ENCODE measurements at places on chromosomes 5 and 9.
A peak's percentile ranks its signal among the peaks of the same experiment; 100 is the strongest.

DNA sequence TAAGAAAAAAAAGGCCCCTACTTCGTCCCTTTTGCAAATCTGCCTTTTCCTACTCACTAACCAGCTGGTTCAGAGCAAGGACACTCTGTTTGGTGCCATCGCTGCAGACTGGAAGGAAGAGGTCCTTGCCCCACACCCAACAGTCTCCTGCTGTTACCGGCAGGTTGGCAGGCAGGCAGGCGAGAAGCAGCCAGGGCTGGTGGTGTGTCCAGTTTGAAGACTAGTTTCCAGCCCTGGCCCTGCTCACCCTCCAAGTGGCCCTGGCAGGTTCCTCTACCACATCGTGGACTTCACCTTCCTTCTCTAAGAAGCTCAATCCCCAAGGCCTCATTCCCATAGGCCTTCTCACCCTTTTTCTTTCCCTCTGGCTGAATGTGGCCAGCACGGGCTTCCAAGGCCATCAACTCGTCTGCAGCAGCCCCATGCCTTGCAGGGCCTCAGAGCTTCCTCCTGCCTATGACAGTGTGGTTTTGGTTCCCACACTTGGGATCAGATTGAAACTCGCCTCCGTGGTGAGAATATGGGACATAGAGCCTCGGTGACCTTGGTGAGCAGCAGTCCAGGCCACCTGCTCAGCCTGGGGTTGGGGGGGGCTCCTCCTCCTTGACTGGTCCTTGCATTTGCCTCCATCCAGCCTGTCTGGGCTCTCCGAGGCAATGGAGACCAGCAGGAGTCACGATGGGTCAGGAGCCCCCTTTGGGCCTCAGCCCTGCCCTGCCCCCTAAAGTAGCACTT is 22.9 kb downstream of the TGFBI start:
- DNase-seq: no peak

- DNase-seq: no peak
Observed at GRCh38 chr5:110623874-110624273, 102.6 kb downstream of the TMEM232 start.

DNA sequence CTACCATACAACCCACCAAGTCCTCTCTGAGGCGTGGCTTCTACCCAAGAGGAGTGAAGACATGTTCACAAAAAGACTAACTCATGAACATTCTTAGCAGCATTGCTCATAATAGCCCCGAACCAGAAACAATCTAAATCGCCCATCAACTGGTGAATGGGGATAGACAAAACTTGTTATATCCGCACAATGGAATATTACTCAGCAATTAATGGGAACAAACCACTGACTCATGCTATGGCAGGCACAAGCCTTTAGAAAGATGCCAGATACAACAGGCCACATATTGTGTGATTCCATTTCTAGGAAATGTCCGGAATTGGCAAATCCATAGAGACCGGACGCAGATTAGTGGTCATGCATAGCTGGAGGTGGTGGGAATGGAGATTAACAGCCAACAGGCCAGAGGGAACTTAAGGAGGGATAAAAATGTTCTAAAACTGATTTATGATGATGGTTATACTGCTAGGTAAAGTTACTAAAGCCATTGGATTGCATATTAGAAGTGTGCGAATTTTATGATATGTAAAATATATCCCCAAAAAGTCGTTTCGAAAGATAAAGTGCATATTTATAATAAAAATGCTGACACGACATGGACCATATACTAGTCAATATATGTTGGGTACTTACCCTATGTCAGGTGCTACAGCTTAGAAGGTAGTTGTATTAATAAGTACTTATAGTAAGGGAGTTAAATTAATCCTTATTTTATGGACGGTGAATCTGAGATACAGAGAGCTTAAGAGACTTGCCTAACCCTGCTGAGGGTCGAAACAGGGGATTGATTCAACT is 55.4 kb downstream of the LHX2 start:
- DNase-seq: no peak

GRCh38 chr5:171388816-171389168 is 1.1 kb downstream of the NPM1 start:
- no peak for DNase-seq

GRCh38 chr9:35882996-35883395 is 12.8 kb upstream of the OR13J1 start:
- no peak for DNase-seq

DNA sequence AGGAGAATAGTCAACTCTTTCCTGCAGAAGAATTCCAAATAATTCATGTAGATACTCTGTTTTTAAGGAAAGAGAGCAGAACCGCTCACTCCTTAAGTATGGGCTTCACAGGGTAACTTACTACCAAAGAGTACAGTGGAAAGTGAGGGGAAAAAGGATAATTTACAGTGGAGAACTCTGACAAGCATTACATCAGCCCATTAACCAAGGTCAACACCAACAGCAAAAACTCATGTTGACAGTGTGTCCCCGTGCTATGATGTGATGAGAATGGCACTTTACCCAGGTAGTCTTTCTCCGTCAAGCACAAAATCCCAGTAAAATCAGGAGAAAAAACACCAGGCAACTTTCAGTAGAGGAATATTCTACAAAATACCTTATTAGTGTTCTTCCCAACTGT is 104.3 kb downstream of the ADCY2 start:
- no peak for DNase-seq

DNA sequence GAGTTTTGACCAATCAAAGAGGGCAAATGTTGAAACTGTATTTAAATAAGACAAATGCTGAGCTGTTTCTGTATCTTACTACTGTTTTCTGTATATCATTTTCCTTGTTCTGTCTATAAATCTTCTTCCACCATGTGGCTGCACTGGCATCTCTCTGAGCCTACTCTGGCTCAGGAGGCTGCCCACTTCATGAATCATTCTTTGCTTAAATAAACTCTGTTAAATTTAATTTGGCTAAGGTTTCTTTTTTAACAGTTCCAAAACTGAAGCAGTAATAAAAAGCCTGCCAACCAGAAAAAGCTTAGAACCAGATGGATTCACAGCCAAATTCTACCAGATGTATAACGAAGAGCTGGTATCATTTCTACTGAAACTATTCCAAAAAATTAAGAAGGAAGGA is 40.2 kb upstream of the TAS2R1 start:
- DNase-seq: no peak

- no peak for DNase-seq
Observed at GRCh38 chr9:81417299-81417675, 272.1 kb downstream of the TLE1 start.

- no peak for DNase-seq
Observed at GRCh38 chr5:122880749-122881148, 35.3 kb downstream of the SNX24 start.

DNA sequence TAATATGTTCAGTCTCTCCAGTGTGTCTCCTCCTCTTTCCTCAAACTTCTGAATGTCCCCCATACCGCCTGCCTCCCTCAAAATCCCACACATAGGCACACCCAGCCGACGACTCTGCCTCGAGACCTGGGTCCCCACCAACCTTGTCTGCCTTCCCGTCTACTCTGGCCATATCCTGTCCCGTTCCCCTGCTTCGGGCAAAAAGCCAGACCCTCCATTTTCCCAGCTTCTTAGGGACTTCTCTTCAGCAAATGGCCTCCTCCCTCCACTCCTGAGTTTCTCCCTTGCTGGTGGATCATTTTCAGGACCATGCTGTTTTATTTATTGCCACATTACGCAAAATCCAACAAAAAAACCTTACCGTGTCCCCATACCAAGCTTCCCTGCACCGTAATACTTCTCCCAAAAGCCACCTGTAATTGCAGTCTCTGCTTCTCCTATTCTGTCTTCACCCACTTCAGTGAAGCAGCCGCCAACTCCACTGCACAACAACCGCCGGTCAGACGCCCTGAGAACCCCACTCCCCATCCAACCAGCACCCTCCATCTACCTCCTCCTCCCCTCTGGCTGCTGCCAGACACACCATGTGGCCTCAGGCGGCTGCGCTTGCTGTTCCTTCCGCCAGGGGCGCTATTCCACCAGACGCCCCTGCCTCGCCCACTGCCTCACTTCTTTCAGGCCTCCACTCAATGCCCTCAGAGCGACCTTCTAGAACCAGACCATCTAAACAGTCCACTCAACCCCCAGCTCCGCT is 117.0 kb downstream of the TRPM6 start:
- DNase-seq: peak; percentile 67

DNA sequence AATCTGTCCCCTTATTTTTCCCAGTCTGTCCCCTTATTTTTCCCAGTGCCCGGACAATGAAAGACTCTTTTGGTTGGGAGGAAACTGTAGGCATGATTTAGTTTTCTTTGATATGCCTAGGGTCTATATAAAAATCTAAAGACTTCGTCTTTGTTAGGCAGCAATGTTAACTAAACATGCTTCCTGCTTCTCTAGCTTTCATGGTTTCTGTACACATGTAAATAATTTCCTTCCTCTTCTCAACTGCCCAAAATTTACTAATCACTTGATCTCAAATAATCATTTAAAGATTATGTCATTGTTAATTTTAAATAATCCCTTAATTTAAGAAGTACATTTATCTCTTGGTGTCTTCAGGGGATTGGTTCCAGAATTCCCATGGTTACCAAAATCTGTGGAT is 47.8 kb upstream of the RAPGEF6 start:
- peak; percentile 11 for DNase-seq

- DNase-seq: peak; percentile 48
Observed at GRCh38 chr5:79590396-79590999, 21.7 kb upstream of the TENT2 start.
